Hematopoietic multipotent progenitor cell treated with erythropoietin and hydrocortisone succinate and interleukin-3 and kit ligand, for 15 days (in vitro differentiated cells): ENCODE measurements at places on chromosomes 4 and X.

GRCh38 chr4:61195101-61195500 is 5.0 kb upstream of the ADGRL3 start:
- no peak for DNase-seq

DNA sequence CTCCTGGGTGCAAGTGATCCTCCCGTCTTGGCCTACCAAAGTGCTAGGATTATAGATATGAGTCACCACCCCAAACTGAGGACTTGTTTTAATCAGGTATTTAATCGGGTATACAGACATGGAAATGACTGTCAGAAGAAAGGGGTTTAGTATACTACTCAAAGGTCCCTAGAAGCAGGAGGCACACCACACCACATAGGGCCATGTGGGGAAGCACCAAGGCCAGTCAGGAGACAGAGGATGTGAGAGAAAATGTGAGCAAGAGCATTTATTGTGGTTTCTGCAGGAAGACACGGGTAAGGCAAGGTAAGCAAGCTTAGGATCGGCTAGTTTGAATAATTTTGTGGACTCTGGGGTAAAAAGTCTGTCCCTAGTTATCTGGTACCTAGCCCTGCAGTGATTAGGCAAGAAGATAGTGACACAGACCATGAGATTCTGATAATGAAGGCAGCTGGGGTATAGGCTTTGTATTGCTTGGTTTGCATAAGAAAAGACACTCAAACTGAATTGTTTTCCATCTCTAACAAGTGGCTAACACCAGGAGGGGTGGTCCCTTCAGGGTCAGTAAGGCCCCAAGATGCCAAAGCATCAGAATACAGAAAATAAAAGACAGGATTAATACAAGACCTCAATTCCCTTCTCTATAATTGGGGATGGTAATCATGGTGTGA is 408.8 kb upstream of the F9 start:
- DNase-seq, result no peak

DNA sequence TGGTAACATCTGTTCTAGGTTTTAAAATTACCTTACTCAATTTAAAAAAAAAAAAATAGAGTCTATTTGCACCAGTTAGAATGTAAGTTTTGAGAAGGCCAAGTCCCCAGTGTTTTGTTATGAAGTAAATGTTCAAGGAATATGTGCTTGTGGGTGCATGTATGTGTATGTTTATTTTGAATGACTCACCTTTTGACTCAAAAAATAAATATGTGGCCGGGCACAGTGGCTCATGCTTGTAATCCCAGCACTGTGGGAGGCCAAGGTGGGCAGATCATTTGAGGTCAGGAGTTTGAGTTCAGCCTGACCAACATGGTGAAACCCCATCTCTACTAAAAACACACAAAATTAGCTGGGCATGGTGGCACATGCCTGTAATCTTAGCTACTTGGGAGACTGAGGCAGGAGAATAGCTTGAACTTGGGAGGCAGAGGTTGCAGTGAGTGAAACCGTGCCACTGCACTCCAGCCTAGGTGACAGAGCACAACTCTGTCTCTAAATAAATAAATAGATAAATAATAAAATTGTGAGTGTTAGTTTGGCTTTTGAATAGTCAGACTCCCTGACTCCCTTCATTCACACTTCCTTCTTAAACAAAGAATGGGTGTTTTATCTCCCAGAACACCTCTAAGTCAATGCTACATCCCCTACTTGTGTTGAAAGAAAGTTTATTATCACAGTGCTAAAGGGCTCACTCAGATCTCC is 511.3 kb upstream of the PCDH7 start:
- no peak for DNase-seq

GRCh38 chr4:45399116-45399515 is 672.8 kb upstream of the GNPDA2 start:
- no peak for DNase-seq

GRCh38 chr4:686413-687040 is 2.4 kb downstream of the SLC49A3 start:
- DNase-seq, result no peak

DNA sequence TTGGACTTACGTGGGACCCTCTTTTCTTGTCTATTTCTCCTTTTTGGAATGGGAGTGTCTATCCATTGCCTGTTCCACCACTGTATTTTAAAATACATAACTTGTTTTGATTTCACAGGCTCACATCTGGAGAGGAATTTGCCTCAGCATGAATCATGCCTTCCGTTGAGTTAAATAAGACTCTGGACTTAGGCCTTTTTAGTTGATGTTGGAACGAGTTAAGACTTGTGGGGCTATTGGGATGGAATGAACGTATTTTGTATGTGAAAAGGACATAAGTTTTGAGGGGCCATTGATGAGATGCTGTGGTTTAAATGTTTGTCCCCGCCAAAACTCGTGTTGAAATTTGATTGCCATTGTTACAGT is 66.2 kb downstream of the BEX3 start:
- DNase-seq, result no peak

- DNase-seq, result no peak
Measured at GRCh38 chr4:48223633-48224295, 45.9 kb downstream of the TEC start.

DNA sequence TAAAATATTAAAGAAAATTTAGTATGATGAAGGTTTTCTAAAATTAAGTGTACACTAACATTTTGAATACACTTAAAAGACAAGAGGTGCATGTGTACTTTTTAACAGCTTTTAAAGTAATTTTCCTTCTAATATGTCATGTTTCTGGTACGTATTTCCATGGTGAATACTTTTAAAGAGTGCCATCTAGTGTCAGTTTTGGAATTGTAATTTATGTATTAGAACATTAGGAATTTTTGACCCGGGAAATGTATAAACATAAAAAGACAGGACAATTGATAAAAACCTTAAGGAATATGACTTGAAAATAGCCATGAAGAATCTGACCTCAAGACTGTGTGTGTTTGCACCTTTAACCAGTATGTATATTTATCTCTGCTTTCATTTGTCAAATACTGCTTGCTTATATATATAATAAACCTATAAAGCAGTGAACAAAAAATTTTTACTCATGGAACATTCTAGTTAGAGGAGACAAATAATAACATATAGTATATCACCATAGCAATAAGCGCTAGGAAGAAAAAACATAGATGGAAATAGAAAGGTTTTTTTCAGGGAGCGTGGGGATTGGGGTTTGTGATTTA is 7.2 kb downstream of the GSTCD start:
- peak; percentile 69 for DNase-seq

DNA sequence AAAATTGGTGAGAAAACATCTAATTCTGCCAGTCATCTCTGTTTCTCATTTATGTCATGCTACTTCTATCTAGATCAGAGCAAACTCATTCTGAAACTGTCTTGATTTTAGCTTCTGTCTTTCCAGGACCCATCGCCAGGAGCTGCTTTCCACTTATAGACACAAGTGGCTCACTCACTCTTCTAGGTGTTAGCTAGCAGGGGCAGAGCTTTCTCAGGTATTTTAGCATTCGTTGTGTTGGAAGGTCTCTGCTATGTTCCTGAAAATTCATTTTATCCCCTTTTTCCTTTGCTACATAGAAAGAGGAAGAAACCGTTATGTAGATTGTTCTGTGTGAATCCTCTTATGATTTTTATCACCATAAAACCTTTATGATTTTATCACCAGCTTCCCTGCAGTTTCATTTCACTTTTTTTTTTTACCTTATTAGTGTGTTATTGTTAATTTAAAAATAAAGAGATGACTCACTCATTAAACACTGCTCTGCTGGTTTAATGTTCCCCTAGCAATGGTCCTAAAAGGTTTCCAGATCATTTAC is 246.6 kb upstream of the AADAT start:
- no peak for DNase-seq

DNA sequence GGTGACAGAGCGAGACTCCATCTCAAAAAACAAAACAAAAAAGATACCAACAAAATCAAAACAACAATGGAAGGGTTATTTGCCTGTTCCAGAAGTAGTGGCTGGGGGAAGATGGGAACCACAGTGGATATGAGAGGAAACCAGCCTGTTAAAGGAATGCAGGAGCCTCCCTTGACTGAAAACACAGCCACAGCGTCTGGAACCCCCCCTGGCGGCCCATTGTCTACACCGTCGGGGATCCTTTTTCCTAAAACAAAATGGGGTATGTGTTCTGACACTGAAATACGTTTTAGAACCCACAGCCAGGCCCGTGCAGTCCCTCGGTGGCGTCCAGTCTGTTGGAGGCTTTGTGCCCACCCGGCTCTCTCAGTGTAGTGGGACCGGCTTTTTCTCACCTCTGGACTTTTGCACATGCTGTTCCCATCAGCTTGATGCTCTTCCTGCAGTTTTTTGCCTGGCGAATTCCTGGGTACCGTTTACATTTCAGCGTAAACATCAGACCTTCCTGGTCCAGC is 19.6 kb downstream of the PIGG start:
- DNase-seq, result no peak

- DNase-seq, result no peak
Measured at GRCh38 chr4:5957076-5957475, 61.2 kb downstream of the C4orf50 start.

- DNase-seq, result no peak
Measured at GRCh38 chr4:4462970-4463369, 76.1 kb downstream of the NSG1 start.

GRCh38 chr4:147550626-147551246 is 66.5 kb upstream of the TMEM184C start:
- DNase-seq, result no peak
